Cardiac muscle cell (in vitro differentiated cells and primary cell): ENCODE measurements at places on chromosomes 3 and 15.

DNA sequence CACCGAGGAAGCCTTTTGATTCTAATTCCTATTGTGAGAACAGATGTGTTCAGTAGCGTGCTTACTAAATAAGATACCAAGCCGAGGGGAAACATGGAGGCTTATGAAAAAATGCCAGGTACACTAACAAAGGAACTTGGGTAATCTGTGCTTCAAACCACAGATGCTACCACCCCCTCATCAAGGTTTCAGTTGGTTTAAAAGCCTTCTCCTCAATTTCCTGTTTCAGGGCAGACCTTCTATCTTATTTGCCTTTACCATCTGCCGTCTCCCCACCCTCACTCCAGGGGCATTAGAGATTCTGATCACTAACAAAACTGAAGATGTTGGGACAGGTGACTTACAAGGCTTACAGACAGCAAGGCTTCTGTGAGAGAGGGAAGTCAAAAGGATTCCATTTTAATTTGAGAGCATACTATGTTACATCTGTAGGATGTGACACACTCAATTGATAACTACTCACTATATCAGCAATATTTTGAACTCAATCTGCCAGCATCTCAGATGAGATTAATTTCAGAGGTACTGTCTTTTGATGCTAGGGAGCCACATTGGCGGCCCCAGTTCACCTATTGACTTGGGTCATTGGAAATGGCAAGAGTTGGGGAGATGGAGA is 60.6 kb upstream of the PLCL2 start:
- no peak overlapping the region for H3K27ac ChIP-seq
- DNase-seq, result no peak
- H3K27me3 ChIP-seq, result no peaks in the 10 kb centered on the region
- H3K36me3 ChIP-seq, result no peaks in the 10 kb centered on the region
- H3K4me1 ChIP-seq, result peaks cover 4% of the 10 kb centered on the region
- no peak overlapping the region for H3K4me3 ChIP-seq

- H3K4me3 ChIP-seq, result no peak overlapping the region
- DNase-seq, result no peak
- H3K27me3 ChIP-seq, result no peaks in the 10 kb centered on the region
- no peaks in the 10 kb centered on the region for H3K4me1 ChIP-seq
Measured at GRCh38 chr3:160150525-160150924, 74.7 kb upstream of the C3orf80 start.

- DNase-seq, result no peak
- no peaks in the 10 kb centered on the region for H3K36me3 ChIP-seq
- H3K4me3 ChIP-seq, result no peak overlapping the region
- no peaks in the 10 kb centered on the region for H3K27me3 ChIP-seq
- H3K4me1 ChIP-seq, result peaks cover 14% of the 10 kb centered on the region
Measured at GRCh38 chr3:53630547-53630946, 136.1 kb downstream of the CACNA1D start.

GRCh38 chr15:69531665-69532027 is 79.0 kb downstream of the RPLP1 start:
- no peak overlapping the region for H3K27ac ChIP-seq
- H3K36me3 ChIP-seq, result no peaks in the 10 kb centered on the region
- H3K4me1 ChIP-seq, result peaks cover 8% of the 10 kb centered on the region
- DNase-seq, result peak; percentile 21
- H3K4me3 ChIP-seq, result no peak overlapping the region
- H3K27me3 ChIP-seq, result peaks cover 33% of the 10 kb centered on the region

GRCh38 chr3:27666272-27666671 is 55.9 kb downstream of the EOMES start:
- H3K36me3 ChIP-seq, result no peaks in the 10 kb centered on the region
- no peaks in the 10 kb centered on the region for H3K4me1 ChIP-seq
